ENCODE measurements at places on chromosomes 3 and 15.

DNA sequence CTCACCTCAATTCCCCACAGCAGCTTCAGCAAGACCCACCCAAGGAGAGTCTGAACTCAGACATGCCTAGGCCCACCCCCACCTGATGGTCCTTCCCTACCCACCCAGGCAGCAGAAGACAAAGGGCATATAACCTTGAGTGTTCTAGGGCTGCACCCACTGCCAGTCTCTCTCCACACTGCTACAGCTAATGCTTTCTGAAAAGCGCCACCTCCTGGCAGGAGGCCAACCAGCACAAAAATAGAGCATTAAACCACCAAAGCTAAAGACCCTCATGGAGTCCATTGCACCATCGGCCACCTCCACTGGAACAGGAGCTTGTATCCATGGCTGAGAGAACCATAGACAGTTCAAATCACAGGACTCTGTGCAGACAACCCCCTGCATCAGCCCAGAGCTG lies 11.3 kb upstream of the RPL39L start:
- H3K4me1 ChIP-seq: no peaks in the 10 kb centered on the region
- DNase-seq: no peak
- no peaks in the 10 kb centered on the region for H3K36me3 ChIP-seq
- no peaks in the 10 kb centered on the region for H3K27me3 ChIP-seq
- no peak overlapping the region for H3K4me3 ChIP-seq

GRCh38 chr3:63050548-63051177 lies 175.4 kb upstream of the CADPS start:
- H3K36me3 ChIP-seq: no peaks in the 10 kb centered on the region
- H3K4me3 ChIP-seq: no peak overlapping the region
- no peak overlapping the region for H3K27ac ChIP-seq
- no peaks in the 10 kb centered on the region for H3K4me1 ChIP-seq

DNA sequence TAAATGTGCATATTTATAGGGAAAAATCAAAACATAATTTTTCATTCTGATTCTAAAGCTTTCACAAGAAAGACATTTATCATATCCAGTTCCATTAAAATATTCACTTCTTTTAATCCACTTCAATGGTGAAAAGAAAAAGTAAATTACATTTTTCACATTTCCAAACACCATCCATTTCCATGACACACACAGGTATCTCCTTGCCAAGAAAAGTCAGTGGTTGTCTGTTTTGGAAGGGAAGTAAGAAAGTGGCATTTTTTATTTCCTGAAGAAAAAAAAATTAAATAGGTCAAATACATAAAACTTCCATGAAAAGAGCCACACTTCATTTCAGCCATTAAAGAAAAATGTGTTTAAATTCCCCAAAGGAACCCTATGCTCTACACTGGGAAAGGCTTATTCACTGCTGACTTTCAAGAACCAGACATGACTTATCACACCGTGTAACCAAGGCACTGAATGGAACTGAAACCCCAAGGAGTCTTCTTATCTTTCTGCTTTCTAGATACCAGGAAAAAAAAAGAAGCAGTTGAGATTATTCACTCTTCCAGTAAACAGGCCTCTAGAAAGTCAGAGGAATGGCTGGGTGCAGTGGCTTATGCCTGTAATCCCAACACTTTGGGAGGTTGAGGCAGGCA lies 44.5 kb downstream of the OSBPL10 start:
- no peak for DNase-seq
- H3K4me3 ChIP-seq: no peak overlapping the region
- no peaks in the 10 kb centered on the region for H3K27me3 ChIP-seq
- no peaks in the 10 kb centered on the region for H3K36me3 ChIP-seq
- H3K4me1 ChIP-seq: no peaks in the 10 kb centered on the region
- H3K27ac ChIP-seq: no peak overlapping the region

- H3K27me3 ChIP-seq: no peaks in the 10 kb centered on the region
- no peak for DNase-seq
- no peaks in the 10 kb centered on the region for H3K4me1 ChIP-seq
These were observed 228.9 kb downstream of the CD47 start for GRCh38 chr3:107861904-107862303.

- peaks cover 20% of the 10 kb centered on the region for H3K36me3 ChIP-seq
- H3K4me3 ChIP-seq: no peak overlapping the region
- H3K4me1 ChIP-seq: peaks cover 4% of the 10 kb centered on the region
These were observed 7.6 kb downstream of the C15orf39 start for GRCh38 chr15:75209289-75209676.

GRCh38 chr15:64847876-64848716 lies 6.4 kb downstream of the PLEKHO2 start:
- no peak for DNase-seq
- H3K36me3 ChIP-seq: peaks cover 12% of the 10 kb centered on the region
- H3K27ac ChIP-seq: peak overlapping the region; percentile 57
- H3K27me3 ChIP-seq: no peaks in the 10 kb centered on the region
- peaks cover 37% of the 10 kb centered on the region for H3K4me1 ChIP-seq

- H3K4me1 ChIP-seq: no peaks in the 10 kb centered on the region
- DNase-seq: no peak
- no peak overlapping the region for H3K4me3 ChIP-seq
- peaks cover 38% of the 10 kb centered on the region for H3K27me3 ChIP-seq
- H3K27ac ChIP-seq: no peak overlapping the region
These were observed 17.9 kb upstream of the POLG start for GRCh38 chr15:89352476-89352875.

GRCh38 chr15:98684995-98685525 lies 36.7 kb downstream of the IGF1R start:
- peak; percentile 71 for DNase-seq
- no peak overlapping the region for H3K4me3 ChIP-seq
- H3K27ac ChIP-seq: no peak overlapping the region
- H3K4me1 ChIP-seq: peaks cover 16% of the 10 kb centered on the region
- H3K36me3 ChIP-seq: no peaks in the 10 kb centered on the region
- no peaks in the 10 kb centered on the region for H3K27me3 ChIP-seq

DNA sequence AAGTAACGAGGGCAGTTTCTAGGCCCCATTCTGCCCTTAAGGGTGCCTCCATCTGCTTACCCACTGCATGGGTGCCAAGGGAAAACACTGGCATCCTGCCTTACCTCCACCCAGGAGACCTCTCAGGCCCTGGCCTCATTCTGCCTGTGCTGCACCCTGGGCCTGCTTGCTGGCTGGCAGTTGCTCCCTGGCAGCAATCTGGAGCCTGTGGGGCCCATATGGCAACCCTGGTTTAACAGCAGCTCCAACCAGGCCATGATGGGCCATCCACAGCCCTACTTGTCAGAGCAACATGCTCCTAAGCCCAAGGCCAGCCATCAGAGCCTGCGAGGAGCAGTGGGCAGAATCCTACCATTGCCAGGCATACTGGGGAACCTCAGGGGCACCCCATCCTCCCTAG lies 3.7 kb downstream of the C3orf18 start:
- no peaks in the 10 kb centered on the region for H3K36me3 ChIP-seq
- H3K4me1 ChIP-seq: peaks cover 5% of the 10 kb centered on the region
- H3K27ac ChIP-seq: no peak overlapping the region
- no peak overlapping the region for H3K4me3 ChIP-seq

GRCh38 chr15:49696433-49696832 lies 75.6 kb downstream of the DTWD1 start:
- no peaks in the 10 kb centered on the region for H3K36me3 ChIP-seq
- no peak overlapping the region for H3K4me3 ChIP-seq
- no peaks in the 10 kb centered on the region for H3K4me1 ChIP-seq
- DNase-seq: peak; percentile 68
- no peaks in the 10 kb centered on the region for H3K27me3 ChIP-seq

DNA sequence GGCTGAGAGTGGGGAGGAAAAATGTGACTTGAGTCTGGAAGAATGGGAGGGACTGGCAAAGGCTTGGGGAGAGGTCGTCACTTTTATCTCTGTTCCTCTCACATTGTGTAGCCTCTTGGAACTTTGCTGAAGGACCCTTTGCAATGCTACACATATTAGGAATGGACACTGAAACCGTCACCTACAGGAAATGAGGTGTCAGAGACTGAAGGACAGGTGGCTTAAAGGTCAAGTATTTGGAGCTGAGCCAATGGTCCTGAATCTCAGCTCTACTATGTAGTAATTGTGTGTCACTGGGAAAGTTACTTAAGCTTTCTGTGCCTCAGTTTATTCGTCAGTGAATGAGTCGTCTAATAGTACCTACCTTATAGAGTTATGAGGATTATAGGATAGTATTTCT lies 14.7 kb downstream of the MCTP2 start:
- H3K36me3 ChIP-seq: no peaks in the 10 kb centered on the region

DNA sequence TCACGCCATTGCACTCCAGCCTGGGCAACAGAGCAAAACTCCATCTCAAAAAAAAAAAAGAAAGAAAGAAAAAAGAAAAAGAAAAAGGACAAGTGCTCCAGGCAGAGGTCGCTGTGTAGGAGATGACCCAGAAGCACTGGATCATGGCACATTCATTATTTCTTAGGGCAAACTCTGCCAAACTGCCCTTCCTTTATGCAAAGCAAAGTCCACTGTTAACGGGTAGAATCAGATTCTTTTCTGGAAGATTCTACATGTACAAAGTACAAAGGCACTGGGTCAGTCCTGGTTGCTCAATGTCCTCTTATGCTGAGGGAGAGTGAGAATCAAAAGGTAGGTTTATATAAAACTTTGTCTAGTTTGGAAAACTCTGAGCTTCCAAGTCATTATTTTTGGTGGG lies 144.9 kb downstream of the FEZF2 start:
- no peak for DNase-seq
- no peaks in the 10 kb centered on the region for H3K4me1 ChIP-seq
- H3K27ac ChIP-seq: no peak overlapping the region
- no peak overlapping the region for H3K4me3 ChIP-seq

GRCh38 chr15:39388118-39388517 lies 192.8 kb upstream of the THBS1 start:
- DNase-seq: no peak
- no peaks in the 10 kb centered on the region for H3K36me3 ChIP-seq
- H3K4me1 ChIP-seq: no peaks in the 10 kb centered on the region
- H3K27ac ChIP-seq: no peak overlapping the region
- H3K4me3 ChIP-seq: no peak overlapping the region
- H3K27me3 ChIP-seq: no peaks in the 10 kb centered on the region

- H3K27ac ChIP-seq: no peak within 1 kb of the TSS
- H3K27me3 ChIP-seq: peaks cover 36% of the 10 kb centered on the region
- no peak within 1 kb of the TSS for H3K4me3 ChIP-seq
These were observed at the start of gene DOCK3 for GRCh38 chr3:50674349-50675178. Gene DOCK3, plus strand, starts transcription at chr3:50674927. Its CDS starts 337 bp downstream, at chr3:50675264.

GRCh38 chr3:185983495-185984141 lies 45.8 kb upstream of the TRA2B start:
- H3K4me1 ChIP-seq: peaks cover 4% of the 10 kb centered on the region
- H3K4me3 ChIP-seq: no peak overlapping the region
- no peaks in the 10 kb centered on the region for H3K36me3 ChIP-seq
- no peaks in the 10 kb centered on the region for H3K27me3 ChIP-seq
- peak; percentile 43 for DNase-seq

GRCh38 chr3:23085261-23085660 lies 117.9 kb upstream of the UBE2E2 start:
- H3K27me3 ChIP-seq: no peaks in the 10 kb centered on the region
- H3K36me3 ChIP-seq: no peaks in the 10 kb centered on the region
- H3K4me3 ChIP-seq: no peak overlapping the region
- H3K27ac ChIP-seq: no peak overlapping the region
- peak; percentile 50 for DNase-seq

- no peak overlapping the region for H3K27ac ChIP-seq
- H3K27me3 ChIP-seq: no peaks in the 10 kb centered on the region
- H3K4me3 ChIP-seq: no peak overlapping the region
- H3K4me1 ChIP-seq: no peaks in the 10 kb centered on the region
- DNase-seq: no peak
- no peaks in the 10 kb centered on the region for H3K36me3 ChIP-seq
These were observed 286.5 kb upstream of the RBMS3 start for GRCh38 chr3:28994161-28994905.

DNA sequence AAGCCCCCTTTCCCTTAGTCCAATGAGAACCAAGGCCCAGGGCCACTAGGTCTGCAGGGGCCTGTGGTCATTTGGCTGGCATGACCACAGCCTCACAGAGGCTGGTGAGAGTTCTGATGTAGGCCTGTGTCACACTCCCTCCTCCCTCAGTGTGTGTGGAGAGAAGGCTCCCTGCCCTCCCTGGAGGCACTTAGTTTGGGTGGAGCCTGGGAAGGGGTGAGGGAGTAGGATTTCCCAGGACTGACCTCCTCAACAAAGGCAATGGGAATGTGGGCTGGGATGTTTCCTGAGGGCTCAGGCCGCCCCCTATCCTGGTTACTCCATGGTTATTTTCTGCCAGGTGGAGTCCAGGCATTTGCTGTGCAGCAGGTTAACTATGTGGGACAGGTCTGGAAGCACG lies 7.6 kb downstream of the TEX264 start:
- DNase-seq: no peak
- H3K27me3 ChIP-seq: no peaks in the 10 kb centered on the region
- H3K27ac ChIP-seq: no peak overlapping the region
- H3K4me1 ChIP-seq: no peaks in the 10 kb centered on the region

DNA sequence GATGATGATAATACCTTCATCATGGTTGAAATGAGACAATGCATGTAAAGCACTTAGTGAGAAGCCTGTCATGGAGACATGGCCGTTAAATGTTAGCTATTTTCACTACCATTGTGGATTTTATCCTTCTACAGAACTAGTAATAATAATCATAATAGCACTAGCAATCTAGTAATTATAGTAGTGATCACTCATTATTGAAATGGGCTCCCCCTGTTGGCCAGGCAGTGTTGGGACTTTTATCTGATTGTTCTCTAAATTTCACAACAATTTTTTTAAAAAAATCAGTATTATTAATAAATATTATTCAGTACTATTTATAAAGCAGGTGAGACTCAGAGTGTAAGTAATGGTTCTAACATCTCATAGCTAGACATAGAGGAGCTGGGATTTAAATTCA lies 396.3 kb downstream of the IL5RA start:
- peak; percentile 5 for DNase-seq
- no peak overlapping the region for H3K4me3 ChIP-seq
- no peaks in the 10 kb centered on the region for H3K36me3 ChIP-seq
- no peaks in the 10 kb centered on the region for H3K4me1 ChIP-seq
- H3K27ac ChIP-seq: no peak overlapping the region

DNA sequence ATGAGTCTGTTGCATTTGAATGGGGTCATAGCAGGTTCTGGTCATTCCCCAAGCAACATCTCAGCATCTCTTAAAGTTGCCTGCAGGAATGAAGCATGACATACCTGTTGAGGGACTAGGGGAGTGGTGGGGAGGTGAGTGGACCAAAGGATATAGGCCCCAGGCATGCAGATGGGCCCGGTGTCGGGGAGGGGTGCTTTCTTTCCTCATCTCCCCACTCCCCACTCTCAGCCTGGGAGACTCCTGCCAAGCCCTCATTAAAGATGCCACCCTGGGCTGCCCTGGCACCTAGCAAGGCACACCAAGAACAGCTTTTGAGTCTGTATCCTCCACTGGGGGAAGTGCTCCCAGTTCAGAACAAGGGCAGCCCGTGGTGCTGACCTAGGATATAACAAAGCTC lies 54.2 kb downstream of the GRIP2 start:
- H3K27ac ChIP-seq: no peak overlapping the region
- H3K27me3 ChIP-seq: no peaks in the 10 kb centered on the region
- DNase-seq: no peak
- H3K36me3 ChIP-seq: no peaks in the 10 kb centered on the region
- H3K4me1 ChIP-seq: no peaks in the 10 kb centered on the region
- no peak overlapping the region for H3K4me3 ChIP-seq

GRCh38 chr3:119570229-119570628 lies 9.1 kb upstream of the ADPRH start:
- no peak overlapping the region for H3K4me3 ChIP-seq
- no peak overlapping the region for H3K27ac ChIP-seq
- no peaks in the 10 kb centered on the region for H3K36me3 ChIP-seq

GRCh38 chr3:14154895-14155440 lies 23.4 kb downstream of the XPC start:
- no peak overlapping the region for H3K4me3 ChIP-seq
- peaks cover 34% of the 10 kb centered on the region for H3K36me3 ChIP-seq
- no peak for DNase-seq
- no peaks in the 10 kb centered on the region for H3K4me1 ChIP-seq
- H3K27ac ChIP-seq: no peak overlapping the region
